Central memory CD4-positive, alpha-beta T cell (primary cell): ENCODE measurements at places on chromosomes 12 and 14.

DNA sequence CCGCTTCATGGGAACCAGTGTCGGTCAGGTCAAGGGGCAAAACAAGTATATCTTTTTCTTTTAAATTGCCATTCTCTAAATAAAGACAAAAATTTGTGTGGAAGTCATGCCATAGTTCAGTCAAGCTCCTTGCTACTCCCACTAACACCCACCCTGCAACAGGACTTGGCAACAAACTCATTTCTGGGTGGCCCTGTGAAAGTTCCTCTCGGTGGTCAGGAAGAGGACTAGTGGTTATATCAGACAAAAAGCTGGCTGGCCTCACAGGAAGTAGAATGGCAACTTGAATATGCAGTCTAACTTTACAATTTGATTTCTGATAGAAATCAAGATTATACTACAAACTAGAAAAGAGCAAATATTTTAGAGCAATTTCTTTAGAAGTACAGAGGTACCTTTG, 11.2 kb downstream of the DHRS7 start:
- DNase-seq = no peak

DNA sequence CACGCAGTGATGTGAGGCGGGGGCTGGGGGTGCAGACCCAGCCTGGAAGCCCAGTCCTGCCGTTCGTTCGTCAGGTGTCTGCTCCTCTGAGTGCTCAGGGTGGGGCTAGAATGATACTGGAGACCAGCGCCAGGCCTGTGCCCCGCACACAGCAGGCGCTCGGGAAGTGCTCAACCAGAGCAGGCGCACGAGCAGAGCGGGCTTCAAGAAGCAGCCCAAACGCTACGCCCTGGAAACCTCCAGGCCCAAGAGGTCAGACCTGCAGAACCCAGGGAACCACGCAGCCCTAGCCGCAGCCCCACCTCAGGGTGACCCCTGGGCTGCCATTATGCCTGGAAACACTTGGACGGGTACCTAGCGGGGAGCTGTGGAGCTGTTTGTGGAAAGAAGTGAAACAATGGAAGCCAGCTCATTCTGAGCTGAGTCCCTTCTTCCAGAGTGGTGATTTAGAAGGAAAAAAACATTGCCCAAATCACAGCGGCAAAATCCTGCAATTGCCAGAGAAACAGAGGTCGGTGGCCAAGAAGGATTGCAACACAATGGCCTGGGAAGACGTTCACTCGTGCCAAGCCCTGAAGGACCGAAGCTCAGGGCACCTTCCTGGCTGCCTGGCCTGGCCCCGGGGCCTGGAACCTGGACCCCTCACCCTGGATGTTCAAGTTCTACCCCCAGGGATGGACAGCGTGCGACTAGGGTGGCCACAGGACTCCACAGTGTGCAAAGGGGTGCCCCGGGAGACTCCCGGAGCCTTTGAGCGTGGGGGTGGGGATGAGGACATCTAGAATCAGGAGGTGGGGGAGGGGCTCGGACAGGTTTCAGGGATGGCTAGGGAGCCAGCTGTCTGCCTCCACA, 40.4 kb upstream of the DIO3 start:
- DNase-seq = no peak

GRCh38 chr12:54394281-54394719, 9.8 kb upstream of the ZNF385A start:
- DNase-seq = no peak

- DNase-seq = no peak
These were observed 48.9 kb downstream of the NTN4 start for GRCh38 chr12:95741635-95742034.

DNA sequence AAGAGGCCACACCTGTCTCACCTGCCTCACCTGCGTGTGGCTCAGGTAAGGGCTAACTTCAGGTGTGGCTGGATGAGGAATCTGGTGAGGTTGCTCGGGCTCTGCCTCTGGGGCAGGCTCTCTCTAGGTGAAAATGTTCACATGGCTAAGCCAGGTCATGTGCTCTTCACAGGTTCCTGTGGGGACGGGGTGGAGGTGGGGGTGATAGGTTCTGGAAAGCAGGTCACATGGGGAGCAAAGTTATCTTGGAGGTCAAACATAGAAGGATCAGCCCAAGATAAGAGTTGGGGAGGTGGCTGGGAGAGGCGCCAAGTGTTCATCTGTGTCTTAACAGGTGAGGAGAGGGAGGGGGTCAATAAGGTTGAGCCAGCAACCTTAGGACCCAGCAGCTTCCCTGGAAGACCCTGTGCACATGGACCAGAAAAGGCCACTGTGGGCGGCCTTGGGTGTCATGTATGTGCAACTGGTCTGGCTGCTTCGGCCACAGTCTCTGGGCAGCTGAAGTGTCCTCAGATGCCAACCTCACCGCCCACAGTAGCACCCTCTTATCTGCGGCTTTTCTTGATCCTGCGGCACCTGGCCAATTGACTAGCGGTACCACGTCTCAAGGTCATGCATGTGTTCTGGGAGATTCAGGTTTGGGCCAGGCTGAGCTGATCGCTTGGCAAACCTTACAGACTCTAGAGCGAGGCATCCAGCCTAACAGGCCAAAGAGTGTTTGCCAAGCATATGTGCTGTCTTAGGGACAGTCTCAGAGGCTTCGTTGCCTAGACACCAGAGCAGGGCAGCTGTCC, 60.5 kb downstream of the CACNA1C start:
- DNase-seq = no peak
